ENCODE measurements at places on chromosomes 2 and 18.
A peak's percentile ranks its signal among the peaks of the same experiment; 100 is the strongest.

GRCh38 chr2:234447963-234448362 is 48.9 kb downstream of the ARL4C start:
- H3K27me3 ChIP-seq, result no peaks in the 10 kb centered on the region
- DNase-seq, result no peak
- peaks cover 85% of the 10 kb centered on the region for H3K36me3 ChIP-seq
- peak overlapping the region; percentile 98 for H3K27ac ChIP-seq

- DNase-seq, result no peak
- H3K27ac ChIP-seq, result peak overlapping the region; percentile 44
- no peaks in the 10 kb centered on the region for H3K36me3 ChIP-seq
Observed at GRCh38 chr2:136319651-136320050, 201.7 kb upstream of the CXCR4 start.

DNA sequence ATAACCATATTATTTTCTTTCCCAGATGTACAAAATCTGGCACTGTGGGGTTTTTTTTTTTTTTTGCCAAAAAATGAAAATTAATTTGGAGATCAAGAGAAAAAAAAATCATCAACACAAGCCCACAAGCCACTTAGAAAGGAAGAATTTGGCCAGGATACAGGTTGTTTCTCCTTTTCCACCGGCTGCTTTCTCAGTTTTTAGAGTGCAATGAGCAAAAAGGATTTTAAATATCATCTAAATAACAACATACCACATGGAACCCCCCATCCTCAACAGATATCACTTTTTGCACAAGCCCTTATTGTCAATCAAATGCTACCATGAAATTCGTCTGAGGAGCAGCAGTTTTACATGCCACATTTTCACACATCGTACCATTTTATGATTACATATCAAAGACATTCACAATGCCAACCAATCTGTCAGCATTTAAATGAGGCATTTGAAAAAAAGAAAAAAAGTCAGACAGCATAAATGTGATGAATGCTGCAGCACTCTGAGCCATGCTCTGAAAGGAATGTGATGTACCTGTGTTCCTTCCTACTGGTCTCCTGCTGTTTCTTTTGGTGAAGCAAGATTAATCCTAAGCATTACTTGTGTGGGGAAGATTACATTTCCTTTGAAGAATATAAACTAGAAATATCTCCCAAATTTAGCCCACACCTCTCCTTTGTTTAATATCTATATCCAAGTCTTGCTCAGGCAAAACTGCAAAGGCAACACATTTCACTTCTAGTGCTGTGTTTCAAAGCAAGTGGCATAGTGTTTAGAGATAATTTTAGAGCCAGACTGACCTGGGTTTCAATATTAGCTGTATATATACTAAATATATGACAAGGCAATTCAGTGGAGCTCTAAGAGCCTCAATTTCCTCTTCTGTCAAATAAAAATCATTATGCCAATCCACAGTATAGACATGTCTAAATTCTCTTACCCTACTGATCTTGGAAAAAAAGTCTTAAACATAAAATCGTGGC is 391.3 kb downstream of the CMPK2 start:
- no peaks in the 10 kb centered on the region for H3K36me3 ChIP-seq
- no peak for DNase-seq
- H3K27ac ChIP-seq, result no peak overlapping the region
- no peaks in the 10 kb centered on the region for H3K4me1 ChIP-seq
- no peaks in the 10 kb centered on the region for H3K27me3 ChIP-seq

DNA sequence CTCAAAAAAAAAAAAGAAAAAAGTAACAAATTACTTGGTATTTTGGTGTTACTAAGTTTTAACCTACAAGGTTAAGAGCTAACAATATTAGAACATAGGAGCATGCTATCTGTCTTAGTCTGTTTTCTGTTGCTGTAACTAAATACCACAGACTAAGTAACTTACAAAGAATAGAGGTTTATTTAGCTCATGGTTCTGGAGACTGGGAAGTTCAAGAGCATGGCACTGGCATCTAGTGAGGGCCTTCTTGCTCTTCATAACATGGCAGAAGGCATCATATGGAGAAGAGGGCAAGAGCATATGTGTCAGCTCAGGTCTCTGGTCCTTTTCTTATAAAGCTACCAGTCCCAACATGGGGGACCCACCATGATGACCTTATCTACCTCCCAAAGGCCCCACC is 36.5 kb downstream of the SMARCAL1 start:
- no peak overlapping the region for H3K27ac ChIP-seq
- no peaks in the 10 kb centered on the region for H3K4me1 ChIP-seq
- H3K36me3 ChIP-seq, result peaks cover 62% of the 10 kb centered on the region
- H3K27me3 ChIP-seq, result no peaks in the 10 kb centered on the region

GRCh38 chr2:168935810-168936581 is 34.9 kb downstream of the G6PC2 start:
- no peak overlapping the region for H3K4me3 ChIP-seq
- peaks cover 23% of the 10 kb centered on the region for H3K27me3 ChIP-seq
- no peak for DNase-seq
- no peaks in the 10 kb centered on the region for H3K4me1 ChIP-seq
- no peak overlapping the region for H3K27ac ChIP-seq

DNA sequence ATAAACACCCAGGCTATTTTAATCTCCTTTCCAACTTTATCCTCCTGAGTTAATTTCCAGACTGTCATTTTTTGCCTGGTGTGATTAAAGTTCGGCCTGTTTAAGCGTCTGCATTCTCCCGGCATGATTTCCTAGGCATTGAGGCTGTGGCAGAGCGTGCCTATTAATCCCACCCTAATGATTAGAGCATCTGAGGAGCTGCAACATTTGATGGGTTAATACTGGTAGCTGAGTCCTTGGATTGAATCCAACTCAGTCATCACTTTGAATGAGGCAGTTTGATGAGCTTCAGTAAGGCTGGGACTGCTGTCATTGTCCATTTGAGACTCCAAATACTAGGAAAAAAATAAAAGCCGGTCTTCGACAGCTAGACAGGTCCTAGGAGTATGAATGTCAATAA is 882.5 kb downstream of the SLC4A3 start:
- no peaks in the 10 kb centered on the region for H3K4me1 ChIP-seq
- H3K4me3 ChIP-seq, result no peak overlapping the region
- DNase-seq, result no peak

DNA sequence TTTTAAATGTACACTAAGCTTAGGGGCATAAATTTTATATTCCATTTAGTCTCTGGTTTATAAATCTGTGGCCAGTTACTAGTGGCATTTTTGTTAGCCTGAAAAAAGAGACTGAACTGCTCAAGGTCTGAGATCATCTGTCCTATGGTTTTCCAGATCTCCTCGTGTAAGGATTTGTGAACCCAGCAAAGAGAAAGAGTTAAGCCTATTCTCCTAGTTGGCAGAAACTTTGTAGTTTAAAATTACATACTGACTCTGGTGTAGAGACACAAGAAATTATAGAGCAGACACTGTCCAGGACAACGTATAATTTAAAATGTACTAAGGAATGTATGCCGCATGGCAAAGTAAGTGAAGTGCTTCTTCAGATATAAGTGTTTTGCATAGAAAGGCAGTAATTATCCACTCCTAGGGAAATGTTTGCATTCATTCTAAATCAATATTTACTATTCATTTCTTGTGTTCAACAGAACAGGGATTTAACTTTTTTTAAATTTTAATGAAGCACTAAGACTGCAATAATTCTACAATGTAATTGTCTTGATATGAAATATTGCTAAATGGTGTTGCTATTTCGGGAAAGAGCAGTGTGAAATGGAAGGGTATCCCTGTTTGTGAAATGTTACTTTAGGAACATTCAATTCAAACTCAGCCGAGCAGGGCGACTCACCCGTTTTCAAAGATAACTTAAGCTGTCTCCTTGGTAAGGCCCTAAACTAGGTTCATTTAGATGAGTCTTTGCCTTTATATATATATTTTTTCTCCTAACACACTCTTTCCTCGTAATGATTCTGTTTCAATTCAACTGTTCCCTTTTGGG is 508.4 kb upstream of the ZEB2 start:
- H3K27me3 ChIP-seq, result no peaks in the 10 kb centered on the region
- DNase-seq, result no peak
- H3K27ac ChIP-seq, result no peak overlapping the region
- no peaks in the 10 kb centered on the region for H3K36me3 ChIP-seq
- no peak overlapping the region for H3K4me3 ChIP-seq

GRCh38 chr2:230162981-230163380 is 56.8 kb downstream of the SP110 start:
- H3K27ac ChIP-seq, result no peak overlapping the region
- H3K4me3 ChIP-seq, result no peak overlapping the region
- DNase-seq, result no peak
- H3K4me1 ChIP-seq, result peaks cover 2% of the 10 kb centered on the region

GRCh38 chr2:160458718-160459453 is 34.7 kb downstream of the RBMS1 start:
- peaks cover 13% of the 10 kb centered on the region for H3K4me1 ChIP-seq
- peaks cover 4% of the 10 kb centered on the region for H3K36me3 ChIP-seq
- no peak overlapping the region for H3K27ac ChIP-seq
- H3K27me3 ChIP-seq, result no peaks in the 10 kb centered on the region
- H3K4me3 ChIP-seq, result no peak overlapping the region
- no peak for DNase-seq

DNA sequence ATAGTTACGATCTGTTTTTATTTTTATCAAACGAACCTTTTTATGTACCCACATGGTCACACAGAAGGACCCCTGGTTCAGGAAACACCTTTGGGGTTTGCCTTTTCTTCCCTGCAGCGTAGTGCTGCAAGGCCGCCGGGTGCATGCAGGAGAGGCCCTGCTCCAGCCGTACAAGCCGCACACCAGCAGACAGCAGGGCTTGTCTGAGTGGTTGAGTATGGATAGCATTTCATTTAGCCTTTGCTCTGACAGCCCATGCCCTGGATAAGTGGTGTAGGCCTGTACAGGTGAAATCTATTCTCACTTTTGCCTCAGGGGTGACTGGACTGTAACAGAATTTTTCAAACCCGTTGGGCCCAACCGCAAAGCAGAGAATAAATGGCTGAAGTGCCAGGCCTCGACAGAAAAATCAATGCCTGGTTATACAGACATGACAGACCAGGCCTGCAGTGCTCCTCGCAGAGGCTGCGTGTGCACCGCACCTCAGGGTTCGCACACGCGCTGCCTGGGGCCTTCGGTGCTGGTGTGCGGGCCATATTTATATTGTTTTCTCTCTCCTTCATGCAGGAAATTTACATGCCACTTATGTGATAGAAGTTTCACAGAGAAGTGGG is 279.1 kb downstream of the ZNF407 start:
- no peaks in the 10 kb centered on the region for H3K4me1 ChIP-seq
- no peak overlapping the region for H3K27ac ChIP-seq
- H3K36me3 ChIP-seq, result peaks cover 6% of the 10 kb centered on the region
- no peaks in the 10 kb centered on the region for H3K27me3 ChIP-seq

DNA sequence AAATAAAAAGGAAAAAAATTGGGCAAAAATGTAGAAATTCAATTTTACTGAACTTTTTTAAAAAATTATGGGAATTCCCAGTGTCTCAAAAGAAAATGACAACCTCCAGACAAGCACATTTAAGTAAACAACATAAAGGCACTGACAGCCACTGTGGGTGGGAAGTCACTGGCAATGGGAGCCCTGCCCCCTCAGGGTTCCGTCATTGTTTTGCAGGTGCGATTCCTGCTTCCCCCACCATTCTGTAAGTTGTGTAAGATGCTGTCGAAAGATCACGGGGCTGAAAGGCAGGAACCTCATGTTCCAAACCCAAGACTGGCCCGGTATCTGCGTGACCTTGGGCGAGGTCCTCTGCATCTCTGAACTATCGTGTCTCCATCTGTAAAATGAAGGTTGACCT is 15.8 kb upstream of the ASPRV1 start:
- no peaks in the 10 kb centered on the region for H3K27me3 ChIP-seq
- H3K27ac ChIP-seq, result no peak overlapping the region
- H3K4me1 ChIP-seq, result peaks cover 20% of the 10 kb centered on the region
- DNase-seq, result no peak

GRCh38 chr2:224293976-224294375 is 107.9 kb downstream of the FAM124B start:
- no peak overlapping the region for H3K27ac ChIP-seq
- no peaks in the 10 kb centered on the region for H3K4me1 ChIP-seq
- H3K27me3 ChIP-seq, result peaks cover 29% of the 10 kb centered on the region
- no peak overlapping the region for H3K4me3 ChIP-seq

DNA sequence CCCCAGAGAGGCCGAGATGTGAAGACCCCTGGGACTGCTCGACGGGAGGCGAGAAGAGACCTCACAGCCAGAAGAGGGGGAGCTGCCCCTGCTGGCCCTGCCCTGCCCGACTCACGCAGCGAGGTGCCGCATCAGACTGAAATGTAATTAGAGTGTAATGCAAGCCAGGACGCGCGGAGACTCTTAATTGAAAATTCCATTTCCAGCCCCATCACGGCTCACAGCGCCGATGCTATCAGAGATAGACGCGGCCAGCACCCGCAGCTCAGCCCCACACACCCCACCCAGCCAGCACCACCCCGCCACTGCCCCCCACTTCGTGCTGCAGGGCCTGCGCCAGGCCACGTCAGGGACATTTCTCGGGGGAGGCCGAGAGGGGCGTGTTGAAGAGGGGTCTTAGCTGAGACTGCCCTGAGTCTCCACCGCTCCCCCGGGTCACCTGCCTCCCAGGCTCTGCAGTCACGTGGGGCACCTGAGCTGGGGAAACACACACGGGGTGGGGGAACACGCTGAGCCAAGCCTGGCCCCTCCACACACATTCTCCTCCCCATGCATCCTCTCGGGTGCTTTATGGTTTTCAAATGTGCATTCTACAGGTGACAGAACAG is 78.1 kb downstream of the TEX51 start:
- H3K4me1 ChIP-seq, result no peaks in the 10 kb centered on the region
- H3K36me3 ChIP-seq, result no peaks in the 10 kb centered on the region
- DNase-seq, result no peak

- H3K27me3 ChIP-seq, result no peaks in the 10 kb centered on the region
- H3K27ac ChIP-seq, result no peak overlapping the region
- H3K4me3 ChIP-seq, result no peak overlapping the region
- peaks cover 1% of the 10 kb centered on the region for H3K4me1 ChIP-seq
- DNase-seq, result no peak
Observed at GRCh38 chr2:86769838-86770237, 20.9 kb downstream of the CD8A start.

DNA sequence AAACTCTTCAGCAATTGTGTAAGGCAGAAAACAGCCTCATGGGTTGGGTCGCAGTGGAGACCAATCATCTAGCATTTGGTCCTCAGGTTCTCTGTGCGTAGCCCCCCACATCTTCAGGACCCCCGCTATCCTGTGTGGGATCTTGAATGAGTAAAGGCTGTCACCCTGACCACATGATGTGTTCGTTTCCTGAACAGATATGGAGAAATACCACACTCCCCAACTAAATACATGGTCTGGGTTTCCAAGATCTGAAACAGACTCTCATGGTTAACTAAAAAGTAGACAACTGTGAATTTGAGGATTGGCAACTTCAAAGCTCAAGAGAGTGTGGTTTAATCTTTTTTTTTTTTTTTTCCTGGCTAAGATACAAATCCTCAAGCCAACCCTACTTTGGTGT is 23.2 kb downstream of the DOCK10 start:
- no peak overlapping the region for H3K4me3 ChIP-seq
- H3K27ac ChIP-seq, result no peak overlapping the region
- DNase-seq, result no peak
- no peaks in the 10 kb centered on the region for H3K27me3 ChIP-seq
- H3K36me3 ChIP-seq, result peaks cover 18% of the 10 kb centered on the region
